ENCODE measurements at places on chromosomes 7 and 10.

GRCh38 chr7:22182149-22182548 lies 174.8 kb downstream of the RAPGEF5 start:
- no peak for DNase-seq

DNA sequence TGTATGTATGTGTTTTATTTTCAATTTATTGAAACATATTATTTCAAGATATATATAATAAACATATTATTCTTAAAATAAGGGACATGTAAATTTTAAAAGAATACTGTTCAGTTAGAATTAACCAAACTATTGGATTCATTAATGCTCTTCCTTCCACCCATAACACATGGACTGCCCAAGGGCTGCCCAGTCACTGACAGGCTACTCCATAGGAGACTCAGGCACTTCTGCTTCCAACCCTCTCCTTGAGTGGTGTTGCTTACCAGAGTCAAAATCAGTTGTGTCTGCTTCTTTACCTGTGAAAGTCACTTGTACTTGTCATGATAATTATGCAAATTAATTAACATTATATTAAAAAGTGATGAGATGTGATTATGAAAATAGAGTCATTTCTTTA lies 9.8 kb upstream of the GPR37 start:
- DNase-seq = no peak

- no peak for DNase-seq
Observed at GRCh38 chr10:126576336-126576735, 94.2 kb downstream of the C10orf90 start.

DNA sequence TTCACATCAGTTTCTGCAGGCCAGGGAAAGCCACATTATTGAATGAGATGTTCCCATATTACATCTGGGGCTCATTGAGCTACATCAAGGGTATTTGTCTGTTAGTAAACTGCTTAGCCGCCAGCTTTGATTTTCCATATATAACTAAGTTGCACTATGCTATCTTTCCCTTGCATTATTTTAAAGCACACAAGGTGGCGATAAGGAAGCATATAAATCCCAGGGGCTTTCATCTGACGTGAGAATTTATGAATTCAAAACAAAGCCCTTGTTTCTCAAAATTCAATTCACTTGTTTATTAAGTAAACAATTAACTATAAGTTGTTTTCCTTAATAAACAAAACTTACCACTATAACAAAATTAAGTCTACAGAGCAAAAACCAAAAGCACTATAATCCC lies 334.1 kb upstream of the TPK1 start:
- no peak for DNase-seq

DNA sequence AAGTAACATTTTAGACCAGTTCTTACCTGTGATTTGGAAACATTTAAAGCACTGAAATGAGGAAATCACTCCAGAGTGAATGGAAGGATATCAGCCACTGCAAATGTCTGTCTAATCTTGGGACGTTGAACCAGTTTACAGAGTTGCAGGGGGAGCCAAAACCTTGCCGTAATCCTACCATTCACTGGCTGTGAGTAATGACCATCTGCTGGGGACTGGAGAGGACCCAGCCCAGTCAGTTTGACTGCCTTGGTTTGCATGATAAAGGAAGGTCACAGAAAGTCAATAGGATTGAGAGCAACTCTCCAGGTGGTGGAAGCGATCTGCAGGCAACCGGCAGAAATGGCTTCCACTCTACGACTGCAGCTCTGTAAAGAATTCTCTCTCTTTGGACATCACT lies 167.2 kb downstream of the AKR1D1 start:
- DNase-seq = no peak

DNA sequence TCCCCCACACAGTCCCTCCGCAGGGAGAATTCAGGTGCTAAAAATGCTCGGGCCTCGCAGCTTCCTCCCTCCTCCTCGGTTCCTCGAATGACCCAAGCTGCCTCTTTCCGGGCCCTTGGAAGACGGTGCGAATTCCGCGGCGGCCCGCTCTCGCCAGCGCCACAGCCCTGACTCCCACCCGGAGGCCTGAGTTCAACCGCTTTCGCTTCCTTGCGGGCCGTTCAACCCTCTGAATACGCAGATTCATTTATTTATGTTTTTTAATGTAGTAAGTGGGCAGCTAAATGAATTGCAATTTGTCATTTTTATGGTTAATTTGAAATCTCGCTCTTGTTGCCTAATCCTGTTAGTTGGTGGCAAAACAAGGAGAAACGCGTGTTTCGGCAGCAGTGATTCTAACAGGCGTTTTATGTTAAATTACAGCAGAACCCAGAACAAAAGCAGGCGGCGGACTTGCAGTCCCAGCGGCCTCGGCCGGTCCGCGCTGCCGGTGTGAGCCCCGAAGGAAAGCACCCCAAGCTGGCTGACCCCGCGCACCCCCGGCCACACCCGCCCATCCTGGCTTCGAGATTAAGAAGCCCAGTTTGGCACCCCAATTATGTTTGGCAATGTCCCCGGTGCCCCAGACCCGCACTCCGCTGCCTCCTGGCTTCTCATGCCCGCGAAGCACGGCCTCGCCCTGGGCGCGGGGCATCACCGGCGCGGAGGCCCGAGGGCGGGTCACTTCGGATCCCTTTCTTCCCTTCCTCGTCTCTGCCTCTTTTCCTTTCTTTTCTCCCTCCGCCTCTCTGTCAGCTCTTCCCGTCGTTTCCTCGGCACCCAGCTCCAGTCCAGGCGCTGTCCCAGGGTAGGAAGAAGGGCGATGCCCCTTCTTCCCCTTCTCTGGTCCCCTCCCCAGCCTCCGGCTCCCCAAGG lies 75.9 kb downstream of the INSIG1 start:
- DNase-seq = no peak
